ENCODE measurements at places on chromosomes 5 and 9.
A peak's percentile ranks its signal among the peaks of the same experiment; 100 is the strongest.

GRCh38 chr5:66427139-66427442 lies 169.1 kb upstream of the MAST4 start:
- DNase-seq, result no peak

DNA sequence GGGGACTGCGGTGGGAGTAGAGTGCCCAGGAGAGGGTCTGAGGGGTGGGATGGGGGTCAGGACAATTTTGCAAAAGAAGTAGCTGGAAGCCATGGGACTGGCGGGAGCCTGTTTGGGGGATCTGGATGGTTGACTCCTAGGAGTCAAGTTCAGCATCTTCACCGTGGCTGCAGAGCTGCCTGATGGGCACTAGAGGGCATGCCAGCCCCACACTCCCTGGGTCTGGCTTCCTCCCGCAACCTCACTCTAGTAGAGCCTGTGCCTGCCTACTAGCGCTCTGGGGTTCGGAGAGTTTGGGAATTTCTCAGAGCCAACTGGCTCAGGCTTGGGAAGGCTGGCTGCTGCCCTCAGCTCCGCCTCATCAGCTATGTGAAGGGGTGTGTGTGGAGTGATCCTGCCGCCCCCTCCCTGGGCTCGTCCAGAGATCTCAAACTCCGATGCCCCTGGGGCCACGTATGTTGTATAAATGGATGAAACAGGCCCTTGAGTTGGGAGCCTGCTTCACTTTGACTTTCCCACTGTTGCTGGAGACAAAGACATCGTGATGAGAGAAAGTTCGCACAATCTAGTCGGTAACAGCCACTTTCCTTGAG lies 10.8 kb downstream of the TSPAN17 start:
- peak; percentile 62 for DNase-seq

GRCh38 chr5:127718181-127718580 lies 15.0 kb downstream of the CCDC192 start:
- DNase-seq, result no peak

DNA sequence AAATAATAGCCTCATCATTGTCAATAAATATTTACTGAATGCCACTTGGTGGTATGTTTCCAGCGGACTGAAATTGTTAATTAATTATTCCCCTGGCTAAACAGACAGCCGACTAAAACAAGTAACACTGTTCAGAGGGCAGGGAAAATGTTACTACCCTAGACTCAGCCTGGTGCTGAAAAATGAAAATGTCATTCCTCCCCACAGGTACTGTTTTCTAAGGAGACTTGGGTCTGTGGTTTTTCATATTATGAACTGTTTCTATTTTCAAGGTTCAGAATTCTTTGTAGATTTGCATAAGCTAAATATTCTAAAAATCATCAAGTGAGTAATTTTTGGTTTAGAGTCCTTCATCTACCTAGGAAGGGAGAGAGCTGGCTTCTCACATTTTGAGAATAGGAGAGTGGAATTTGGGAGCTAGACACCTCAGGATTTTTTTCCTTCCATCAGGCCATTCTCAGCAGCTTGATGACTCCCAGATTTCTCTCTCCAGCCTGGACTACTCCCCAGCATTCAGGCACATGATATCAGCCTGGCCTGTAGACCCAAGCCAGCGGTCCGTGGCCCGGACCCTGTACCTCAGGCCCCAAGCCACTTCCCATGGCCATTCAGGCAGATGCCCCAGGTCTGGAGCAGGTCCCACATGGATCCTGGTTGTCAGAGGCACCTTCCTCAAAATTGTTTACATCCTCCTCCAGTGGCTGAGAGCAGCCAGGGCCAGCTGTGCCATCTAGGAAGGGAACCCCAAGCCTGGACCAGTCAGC lies 24.4 kb downstream of the BHMT start:
- DNase-seq, result no peak

- DNase-seq, result peak; percentile 75
These were observed at the start of gene DPP7 for GRCh38 chr9:137114613-137115393. DPP7 (minus strand) TSS chr9:137114733; CDS start chr9:137114713, 20 bp downstream.

- DNase-seq, result no peak
These were observed 8.7 kb upstream of the GFI1B start for GRCh38 chr9:132969783-132970182.

DNA sequence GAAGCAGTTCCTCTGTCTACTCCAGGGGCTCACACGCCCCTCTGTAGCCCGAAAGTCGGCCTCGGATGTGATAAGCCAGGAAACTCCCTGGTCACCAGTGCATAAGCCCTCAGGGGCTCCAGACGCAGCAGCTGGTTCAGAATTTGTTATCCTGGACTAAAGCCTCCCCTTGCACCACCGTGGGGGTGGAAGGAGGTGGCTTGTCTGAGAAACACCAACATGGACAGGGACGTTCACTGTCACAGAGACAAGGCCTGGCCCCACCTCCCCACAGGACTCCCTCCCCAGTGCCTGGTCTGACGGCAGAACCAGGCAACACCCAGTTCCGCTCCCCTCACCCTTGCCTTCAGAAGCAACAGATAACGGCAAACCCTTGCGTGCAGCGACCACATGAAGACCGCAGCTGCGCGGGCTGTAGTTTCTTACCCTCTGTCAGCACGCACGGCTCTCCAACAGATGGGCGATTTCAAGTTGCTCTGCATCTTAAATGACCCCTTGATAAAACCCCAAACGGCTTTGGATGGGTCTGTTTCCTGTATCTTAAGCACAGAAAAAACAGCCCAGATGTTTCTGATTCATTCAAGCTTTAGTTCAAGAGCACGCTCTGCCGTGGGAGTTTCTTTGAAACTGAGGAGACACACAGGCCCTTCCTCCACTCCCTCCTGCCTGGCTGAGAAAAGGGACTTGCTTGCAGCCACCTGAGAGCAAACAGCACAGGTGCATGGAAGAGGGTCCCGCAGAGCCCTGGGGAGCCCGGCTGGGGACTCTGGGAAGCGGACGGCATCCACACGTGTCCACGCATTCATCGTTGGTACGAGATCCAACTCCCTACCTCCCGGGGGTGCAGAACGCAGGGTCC lies 44.7 kb upstream of the NKD2 start:
- peak; percentile 46 for DNase-seq

GRCh38 chr5:139391570-139392323 lies 2.0 kb upstream of the MZB1 start:
- DNase-seq, result no peak

DNA sequence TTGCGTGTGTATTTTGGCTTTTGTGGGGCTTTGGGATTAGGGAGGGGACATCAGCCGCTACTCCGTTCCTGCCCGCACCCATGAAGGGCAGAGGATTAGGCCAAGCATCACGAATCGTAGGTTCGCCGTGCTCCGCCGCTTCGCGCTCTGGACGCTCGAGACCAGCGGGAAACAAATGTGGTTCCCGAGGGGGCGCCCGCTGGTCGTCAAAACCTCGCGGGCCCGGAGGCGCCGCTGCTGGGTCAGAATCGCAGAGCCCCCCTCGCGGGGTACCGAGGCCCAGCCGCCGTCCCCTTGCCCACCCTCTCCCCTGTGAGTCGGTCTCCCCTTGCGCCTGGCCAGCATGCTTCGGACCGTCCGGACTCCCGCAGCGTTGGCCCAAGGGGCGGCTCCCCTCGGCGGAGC lies 2.3 kb upstream of the PAX5 start:
- DNase-seq, result peak; percentile 13

DNA sequence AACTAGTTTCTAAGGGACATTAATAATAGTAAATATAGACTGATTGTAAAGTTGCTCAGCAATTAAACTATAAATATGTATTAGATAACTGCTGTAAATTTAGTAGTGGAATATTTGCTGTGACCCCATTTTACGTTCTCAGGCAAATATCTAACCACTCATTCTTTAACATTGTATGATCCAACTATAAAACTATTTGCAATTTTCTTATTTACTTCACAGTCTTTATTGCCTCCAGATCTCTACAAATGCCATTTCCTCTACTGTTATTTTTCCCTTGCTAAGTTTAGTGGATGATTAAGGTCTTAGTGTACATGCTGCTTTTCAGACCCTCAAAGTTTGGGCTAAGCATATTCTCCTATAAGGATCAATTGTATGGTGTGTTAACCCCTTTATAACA lies 526.2 kb upstream of the ST8SIA4 start:
- no peak for DNase-seq

- DNase-seq, result no peak
These were observed 362.5 kb upstream of the CCNH start for GRCh38 chr5:87775228-87775627.

- DNase-seq, result no peak
These were observed 572.8 kb downstream of the TLE1 start for GRCh38 chr9:81116340-81117137.

GRCh38 chr9:134661299-134661698 lies 19.7 kb downstream of the COL5A1 start:
- no peak for DNase-seq

- DNase-seq, result peak; percentile 62
These were observed at the start of gene GALNT10 for GRCh38 chr5:154190595-154191304. GALNT10 (plus strand) TSS chr5:154190733; CDS start chr5:154190867, 134 bp downstream.

DNA sequence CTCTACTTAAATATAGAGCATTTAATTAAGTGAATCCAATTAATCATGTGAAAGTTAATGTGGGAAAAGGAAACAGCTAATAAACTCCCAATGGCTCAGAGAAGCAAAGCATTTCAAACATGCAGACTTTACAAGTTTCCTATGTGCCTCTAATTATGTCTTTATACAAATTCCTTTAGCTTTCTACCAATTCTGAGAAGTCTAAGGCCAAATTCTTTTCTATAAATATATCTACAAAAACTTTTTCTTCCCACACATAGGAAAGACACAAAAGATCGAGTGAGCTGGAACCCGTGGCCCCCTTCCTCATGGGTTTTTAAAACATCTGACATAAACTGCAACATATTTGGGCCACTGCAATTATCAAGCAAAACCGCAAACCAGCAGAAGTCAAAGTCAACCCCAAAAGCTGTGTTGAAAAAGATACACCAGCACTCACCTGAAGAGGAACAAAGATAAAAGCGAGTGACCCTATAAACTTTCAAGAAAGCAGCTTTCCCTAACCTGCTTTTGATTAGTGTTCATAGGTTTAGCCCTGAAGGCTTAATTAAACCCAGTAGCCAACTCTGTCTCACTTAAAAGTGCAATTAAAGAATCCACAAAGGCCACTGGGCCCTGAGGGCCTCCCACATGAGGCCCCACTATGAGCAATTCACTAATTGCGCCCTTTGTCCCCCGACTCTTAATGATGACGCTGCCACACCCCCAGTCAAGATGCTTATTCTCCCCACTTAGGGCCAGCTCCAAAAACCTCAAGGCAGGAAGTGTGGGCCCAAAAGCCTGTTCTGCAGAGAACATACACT lies 12.1 kb downstream of the SEMA5A start:
- DNase-seq, result no peak

- no peak for DNase-seq
These were observed 170.7 kb downstream of the TSSK1B start for GRCh38 chr5:113264046-113264445.

- no peak for DNase-seq
These were observed 35.0 kb downstream of the AGXT2 start for GRCh38 chr5:35012796-35013195.

DNA sequence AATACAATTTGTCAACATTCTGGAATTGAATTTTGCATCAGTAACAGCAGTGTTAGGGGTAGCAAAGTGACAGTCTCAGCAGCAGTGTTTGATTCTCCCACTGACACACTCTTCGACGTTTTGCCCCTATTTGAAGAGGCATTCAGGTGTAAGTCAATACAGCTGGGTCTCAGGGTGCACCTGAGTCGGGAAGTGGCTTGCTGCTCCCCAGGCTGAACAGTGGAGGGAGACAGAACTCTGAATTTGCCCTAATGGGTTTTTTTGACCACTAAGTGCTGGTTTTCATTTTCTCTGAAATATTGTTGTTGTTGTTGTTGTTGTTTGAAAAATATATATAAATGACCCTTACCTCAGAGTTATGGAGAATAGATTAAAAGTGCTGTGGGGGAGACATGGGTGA lies 223.2 kb downstream of the TLR4 start:
- DNase-seq, result no peak

DNA sequence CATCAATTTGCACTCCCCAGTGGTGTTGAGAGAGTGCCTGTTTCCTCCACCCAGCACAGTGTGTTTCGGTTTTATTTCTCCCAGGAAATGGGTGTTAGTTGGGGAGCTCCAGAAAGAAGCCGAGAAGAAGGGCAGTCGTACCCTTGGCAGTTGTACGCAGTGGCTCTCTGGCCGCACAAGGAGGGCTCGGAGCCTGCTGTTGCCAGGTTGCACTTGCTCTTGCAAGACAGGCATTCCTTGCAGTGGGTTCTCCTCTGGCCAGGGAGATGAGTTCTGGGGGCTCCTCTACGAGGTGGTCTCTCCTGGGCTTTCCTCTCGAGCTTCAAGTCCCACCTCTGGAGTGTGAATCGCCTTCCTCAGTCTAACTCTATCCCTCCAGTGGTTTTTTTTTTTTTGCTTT lies 29.1 kb downstream of the QRFP start:
- no peak for DNase-seq

DNA sequence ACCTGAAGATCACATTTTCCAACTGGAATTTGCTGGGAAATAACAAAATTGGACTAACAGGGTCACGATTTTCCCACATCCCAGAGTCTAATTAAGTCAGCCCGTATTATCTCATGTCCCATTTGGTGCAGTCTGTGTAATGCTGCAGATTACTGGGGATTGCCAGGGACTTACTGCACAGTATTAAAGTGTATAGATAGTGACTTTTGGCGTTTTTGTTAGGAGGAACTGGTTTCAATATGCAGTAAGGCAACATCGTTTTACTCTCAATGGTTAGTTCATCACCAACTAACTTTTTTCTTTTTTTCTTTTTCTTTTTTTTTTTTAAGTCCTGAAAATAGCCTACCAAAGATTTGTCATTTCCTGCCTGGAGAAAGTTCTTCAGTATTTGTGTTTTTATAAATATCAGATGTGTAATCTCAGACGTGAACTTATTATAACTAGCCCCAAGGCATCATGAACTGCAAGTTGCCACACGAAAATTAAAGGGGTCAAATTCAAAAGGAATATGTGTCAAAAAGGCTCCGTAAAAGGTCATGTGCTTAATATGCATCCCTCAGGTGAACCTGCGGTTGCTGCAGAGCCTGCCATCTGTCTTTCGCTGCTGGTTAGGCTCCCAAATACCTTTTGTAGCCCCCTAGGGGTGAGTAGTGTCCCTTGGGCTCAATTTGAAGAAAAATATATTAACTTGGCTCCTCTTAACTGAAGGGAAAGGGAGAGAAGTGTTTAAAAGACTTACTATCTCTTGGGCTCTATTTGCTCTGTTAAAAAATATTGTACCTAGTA lies 176.7 kb upstream of the ADAMTSL1 start:
- no peak for DNase-seq

DNA sequence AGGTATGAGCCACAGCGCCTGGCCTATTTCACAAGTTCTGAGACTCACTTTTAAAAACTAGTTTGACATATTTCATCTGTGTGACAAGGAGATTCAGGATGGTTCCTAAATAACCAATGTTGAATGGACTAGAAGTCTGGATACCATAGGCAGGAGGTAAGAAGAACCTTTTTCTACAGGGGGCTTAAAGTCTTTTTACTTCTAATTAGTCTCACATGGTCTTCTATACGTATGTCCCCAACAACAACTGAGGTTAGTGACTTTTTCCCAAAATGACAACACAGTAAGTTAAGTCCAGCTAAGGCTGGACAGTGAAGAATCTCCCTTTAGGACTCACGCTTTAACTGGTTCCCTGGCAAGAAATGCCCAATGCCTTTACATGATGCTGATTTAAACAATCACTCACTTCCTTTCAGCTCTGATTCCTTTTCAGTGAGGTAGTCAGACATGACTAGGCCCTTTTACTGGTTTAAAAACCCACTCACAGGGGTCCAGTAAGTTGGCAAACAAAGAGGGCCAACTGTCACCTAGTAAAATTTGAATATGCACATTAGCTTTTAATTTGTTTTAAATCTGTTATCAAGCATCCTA lies 12.1 kb upstream of the HAUS6 start:
- no peak for DNase-seq

All from CD4-positive, alpha-beta T cell treated with Interferon gamma for 1 hour (primary cell).